Fibroblast of skin of scalp (primary cell): ENCODE measurements at places on chromosomes 1 and 21.

GRCh38 chr1:148289647-148290046, 137.6 kb upstream of the NBPF11 start:
- DNase-seq, result no peak

DNA sequence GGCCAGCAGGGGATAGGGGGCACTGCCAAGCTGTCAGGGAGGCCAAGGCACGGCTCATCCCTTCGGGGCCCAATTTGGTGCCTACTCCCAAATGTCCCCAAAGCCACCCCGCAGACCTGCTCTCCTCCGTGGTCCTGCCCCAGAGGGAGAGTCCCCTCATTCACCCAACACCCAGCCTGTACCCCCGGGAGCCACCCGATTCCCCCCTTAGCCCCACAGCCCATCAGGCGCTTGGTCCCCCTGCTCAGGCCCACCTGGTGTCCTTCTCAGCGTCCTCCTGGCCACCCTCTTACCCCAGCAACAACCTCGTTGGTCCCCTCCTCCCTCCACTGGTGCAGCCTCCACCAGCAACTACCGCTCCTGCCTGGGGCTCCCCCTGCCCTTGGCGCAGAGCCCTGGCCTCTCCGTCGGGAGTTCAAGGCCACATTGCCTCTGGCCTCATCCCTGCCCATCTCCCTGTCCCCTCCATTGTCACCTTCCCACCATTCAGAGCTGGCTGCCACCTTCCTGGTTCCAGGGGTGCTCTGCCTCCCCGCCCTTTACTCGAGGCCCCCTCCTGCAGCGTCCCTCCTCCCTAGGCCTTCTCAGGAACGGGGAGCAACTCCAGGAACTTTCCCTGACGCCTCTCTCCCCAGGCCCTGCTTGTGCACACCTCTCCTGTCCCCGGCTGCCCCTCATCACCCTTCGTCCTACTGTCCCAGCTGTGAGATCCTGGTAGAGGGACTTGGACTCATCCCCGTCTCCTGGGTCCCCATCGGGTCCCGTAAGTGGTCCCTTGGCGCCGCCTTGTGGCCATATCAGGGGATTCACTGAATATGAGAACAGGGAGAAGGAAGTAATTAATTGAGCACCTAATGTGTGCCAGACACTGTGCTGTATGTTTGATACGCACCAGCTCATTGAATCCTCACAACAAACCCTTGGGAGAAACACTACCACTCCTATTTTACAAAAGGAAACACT, 73.9 kb downstream of the RAP1GAP start:
- DNase-seq, result peak; percentile 68

DNA sequence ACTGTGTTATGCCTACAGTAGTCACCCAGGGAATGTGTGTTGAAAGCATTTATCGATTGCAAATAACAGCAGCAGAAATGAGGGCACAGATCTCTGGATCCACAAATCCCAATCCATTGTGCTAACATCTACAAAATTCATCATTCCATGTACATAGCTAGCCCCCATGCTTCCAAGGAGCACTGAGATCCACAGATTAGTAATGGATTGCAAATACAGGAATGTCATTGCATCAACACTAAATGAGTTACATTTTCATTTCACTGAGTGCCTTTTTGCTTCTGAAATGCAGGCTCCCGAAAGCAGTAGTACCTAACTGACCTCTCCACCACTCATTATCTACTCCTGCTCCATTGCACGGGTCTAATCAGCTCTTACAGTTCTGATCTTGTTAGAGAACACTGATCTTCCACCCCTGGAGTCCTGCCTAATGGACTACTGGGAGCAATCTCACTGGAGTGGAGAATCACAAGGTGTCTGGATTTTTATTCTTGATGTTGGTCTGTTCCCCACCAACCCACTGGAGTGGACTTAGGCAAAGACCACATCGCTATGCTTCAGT, 30.5 kb downstream of the ASTN1 start:
- no peak for DNase-seq

DNA sequence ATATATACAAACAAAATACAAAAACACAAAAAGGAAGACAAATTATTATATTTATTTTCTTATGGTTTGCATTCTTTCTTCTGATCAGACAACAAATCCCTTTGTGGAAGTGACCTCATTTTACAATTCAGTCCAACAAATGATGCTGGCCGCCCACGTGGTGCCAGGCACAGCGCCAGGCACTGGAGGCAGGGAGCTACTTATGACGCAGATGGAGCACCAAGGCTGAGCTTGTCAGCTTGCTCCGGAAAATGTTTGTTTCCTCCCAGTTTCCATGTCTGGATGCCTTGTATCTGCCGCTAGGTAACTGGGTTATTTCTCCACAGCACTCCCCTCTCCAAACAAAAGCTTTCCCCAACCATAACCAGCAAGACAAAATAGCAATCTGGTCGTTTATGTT, 30.7 kb upstream of the CD34 start:
- no peak for DNase-seq

DNA sequence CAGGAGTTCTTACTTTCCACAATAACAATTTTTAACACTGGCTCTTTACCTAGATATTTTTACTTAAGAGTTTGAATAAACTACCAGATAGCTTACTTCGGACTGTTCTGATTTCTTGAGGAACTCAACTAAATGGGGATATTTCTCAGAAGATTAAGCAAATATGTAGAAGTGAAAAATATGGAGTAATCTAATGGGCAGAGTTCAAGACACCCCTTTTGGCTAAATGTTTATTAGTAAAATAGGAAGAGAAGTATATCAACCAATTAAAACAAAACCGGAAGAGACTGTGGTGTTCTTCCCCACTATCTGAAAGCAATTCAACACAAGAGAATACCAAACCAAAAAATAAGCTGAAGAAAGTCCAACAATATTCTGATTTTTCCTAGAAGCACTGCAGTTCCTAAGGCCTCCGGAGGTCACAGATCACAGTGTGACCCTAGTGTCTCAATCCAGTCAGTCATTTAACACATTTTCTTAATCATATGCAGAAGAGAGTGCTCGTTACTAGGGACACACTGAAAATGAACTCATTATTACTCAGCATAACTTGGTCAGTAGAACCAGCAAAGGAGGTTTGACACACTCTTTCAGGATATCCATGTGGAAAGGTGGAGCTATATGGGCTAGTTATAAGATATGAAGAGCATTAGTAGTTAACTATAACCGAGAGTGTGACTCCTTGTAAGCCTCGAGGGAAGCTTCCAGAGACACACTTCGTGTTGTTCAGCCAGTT, 5.2 kb downstream of the SIPA1L2 start:
- DNase-seq, result no peak

- peak; percentile 44 for DNase-seq
Measured at GRCh38 chr1:32741413-32742198, 39.0 kb upstream of the SYNC start.

DNA sequence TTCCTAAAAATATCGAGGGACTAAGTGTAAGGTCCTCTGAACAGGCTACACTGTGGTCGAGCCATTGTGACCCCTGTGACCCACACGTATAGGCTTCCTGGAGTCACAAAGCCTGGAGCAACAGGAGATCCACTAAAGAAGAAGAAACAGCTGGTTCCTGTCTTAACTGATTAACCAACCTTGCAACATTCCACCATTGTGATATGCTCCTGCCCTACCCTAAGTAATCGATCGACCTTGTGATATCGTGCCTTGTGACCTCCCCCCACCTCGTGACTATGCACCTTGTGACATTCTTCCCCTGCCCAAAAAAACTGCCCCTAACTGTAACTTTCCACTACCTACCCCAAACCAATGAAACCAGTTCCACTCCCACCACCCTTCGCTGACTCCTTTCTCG, 304.6 kb upstream of the FAM78B start:
- DNase-seq, result no peak

DNA sequence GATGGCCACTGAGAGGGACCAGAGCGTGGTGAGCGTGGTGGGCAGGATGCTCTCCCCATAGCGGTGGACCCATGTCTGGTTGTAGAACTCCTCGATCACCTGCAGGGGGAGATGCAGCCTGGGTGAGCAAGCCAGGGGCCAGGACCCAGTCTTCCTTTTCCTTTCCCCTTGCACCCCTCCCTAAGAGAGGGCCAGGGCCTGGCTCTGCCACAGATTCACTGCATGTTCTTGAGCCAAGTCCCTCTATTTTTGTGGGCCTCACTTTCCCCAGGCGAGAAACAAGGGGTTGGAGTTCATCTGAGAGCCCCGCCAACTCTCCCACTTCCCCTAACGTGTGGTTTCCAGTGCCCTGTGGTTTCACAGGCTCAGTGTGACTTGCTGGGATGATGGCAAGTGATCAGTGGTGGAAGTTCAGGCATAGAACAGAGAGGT, 27.5 kb downstream of the SLC2A1 start:
- peak; percentile 65 for DNase-seq

DNA sequence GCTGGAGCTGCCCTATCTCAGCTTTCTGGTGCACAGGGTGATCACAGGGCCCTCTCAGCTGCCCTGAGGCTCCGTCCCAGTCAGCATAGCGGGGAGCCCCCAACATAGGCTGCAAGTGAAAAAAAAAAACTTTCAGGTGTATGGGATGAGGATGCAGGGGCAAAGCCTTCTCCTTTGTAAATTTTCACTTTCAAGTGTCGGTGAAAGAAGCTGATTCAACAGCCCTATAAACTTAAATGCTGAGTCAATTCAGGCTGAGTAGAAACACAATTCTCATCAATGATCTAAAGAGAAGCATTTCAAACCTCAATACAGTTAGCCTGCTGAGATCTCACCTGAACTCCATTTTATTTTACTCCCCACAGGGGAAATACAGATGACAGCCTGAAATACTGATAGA, 171.2 kb downstream of the SEC16B start:
- DNase-seq, result no peak

GRCh38 chr1:99777752-99778151, 11.3 kb upstream of the FRRS1 start:
- DNase-seq, result no peak

GRCh38 chr1:12556957-12557935, 60.8 kb downstream of the DHRS3 start:
- DNase-seq, result peak; percentile 80

DNA sequence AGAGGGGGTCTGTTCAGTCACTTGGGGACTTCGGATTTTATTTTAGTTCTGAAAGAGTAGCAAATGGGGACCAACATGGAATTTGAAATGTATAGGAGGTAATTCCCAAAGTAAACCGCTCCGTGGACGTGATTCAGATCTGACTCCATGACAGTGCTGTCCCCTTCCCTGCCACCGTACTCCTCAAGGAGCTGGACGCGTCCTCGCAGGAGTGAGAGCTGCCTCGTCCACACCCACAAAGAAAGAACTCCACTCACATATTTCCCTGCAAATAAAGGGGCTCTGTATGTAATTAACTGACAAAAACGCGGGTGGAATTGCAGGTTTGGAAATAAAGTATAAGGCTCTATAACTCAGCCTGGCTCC, 183.6 kb downstream of the ETS2 start:
- DNase-seq, result no peak

DNA sequence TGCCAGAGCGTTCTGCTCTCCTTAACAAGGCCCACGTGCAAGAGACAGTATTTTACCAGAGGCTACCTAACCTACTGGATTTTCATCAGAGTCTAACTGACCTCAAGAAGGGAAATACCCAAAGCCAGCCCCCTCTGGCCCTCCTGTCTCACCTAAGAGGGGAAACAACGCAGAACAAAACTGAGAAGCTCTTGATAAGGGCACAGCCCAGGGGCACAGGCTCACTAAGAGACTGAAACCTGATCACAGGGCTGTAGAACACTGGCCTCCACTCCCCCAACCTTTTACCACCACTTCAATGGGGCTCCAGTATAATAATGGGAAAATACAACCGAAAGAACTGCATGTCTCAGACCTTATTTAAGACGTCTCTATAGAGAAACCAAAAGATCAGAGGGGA, 449.5 kb upstream of the CAMK1G start:
- no peak for DNase-seq

DNA sequence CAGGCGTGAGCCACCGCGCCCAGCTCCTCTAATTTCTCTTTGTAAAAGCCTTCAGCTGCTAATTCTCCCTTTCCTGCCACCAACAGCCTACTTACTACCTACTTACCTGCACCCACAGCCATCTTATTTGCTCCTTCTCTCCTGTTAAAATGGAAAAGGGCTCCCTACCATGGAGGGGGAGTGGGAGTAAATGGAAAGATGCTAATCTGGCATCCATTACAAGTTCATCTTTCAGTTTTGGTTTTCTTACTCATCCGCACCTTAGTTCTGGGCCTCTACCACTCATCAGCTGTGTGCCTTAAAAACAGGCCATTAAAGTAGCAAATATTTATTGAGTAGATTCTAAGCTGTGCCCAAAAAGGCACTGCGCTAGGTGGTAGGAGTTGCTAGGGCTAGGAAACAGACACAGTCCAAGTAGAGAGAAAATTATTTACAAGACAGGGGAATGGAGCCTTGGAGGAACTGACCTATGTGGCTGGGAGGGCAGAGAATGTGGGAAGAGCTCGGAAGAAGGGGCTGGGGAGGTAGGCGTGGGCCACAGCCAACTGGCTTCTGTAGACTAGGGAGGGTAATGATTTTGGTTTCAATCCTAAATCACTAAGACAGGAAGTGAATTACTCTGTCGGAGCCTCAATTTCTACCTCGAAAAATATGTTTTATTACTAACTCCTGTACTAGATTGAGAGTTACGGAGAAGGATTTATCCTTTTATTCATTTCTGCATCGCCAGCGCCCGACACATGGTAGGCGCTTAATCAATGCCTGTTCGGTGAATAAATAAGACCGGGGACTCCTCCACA, 685 bp upstream of the DDI2 start:
- DNase-seq, result no peak

DNA sequence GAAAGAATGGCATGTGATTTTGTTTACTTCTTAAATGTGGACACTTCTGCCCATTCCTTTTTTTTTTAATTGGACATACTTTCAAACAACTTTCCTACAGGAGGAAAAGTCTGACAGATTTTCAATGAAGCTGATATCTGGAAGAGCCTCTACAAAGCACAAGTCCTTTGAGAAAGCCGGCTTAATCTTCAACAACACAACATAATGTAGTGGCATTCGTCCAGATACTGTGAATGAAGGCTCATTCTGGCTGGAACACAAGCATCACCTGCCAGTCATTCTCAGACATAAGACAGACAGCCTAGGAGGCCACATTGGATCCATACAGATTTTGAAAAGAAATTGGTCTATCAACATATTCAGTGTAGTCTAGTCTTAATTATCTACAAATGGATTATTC, 4.9 kb downstream of the OTUD7B start:
- no peak for DNase-seq

GRCh38 chr1:232459826-232460225, 170.1 kb downstream of the SIPA1L2 start:
- peak; percentile 36 for DNase-seq

- DNase-seq, result no peak
Measured at GRCh38 chr1:77133731-77134358, 85.4 kb downstream of the PIGK start.

GRCh38 chr1:4000811-4001251, 100.8 kb upstream of the C1orf174 start:
- no peak for DNase-seq
